ENCODE measurements at places on chromosomes 4 and X.

- no peak for DNase-seq
These were observed 229.9 kb upstream of the UGT8 start for GRCh38 chr4:114368751-114369150.

DNA sequence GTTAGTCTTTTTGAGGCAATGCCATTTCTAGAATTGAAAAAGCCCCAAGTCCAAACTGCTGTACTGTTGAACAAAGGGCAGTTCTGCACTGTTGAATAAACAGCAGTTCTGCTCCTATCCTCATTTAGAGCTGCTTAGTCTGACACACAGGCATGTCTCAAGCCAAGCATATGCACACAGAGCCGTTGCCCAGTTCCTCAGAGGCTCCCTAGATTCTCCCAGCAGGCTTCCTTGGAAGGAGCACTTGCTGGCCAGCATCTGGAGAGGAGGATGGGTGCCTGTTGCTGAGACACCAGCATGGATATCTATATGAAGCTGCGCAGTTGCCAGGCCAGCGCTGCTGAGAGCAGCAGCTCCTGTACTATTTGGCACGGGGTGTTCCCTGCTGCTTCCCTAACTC, 138.3 kb upstream of the USP38 start:
- DNase-seq = no peak

DNA sequence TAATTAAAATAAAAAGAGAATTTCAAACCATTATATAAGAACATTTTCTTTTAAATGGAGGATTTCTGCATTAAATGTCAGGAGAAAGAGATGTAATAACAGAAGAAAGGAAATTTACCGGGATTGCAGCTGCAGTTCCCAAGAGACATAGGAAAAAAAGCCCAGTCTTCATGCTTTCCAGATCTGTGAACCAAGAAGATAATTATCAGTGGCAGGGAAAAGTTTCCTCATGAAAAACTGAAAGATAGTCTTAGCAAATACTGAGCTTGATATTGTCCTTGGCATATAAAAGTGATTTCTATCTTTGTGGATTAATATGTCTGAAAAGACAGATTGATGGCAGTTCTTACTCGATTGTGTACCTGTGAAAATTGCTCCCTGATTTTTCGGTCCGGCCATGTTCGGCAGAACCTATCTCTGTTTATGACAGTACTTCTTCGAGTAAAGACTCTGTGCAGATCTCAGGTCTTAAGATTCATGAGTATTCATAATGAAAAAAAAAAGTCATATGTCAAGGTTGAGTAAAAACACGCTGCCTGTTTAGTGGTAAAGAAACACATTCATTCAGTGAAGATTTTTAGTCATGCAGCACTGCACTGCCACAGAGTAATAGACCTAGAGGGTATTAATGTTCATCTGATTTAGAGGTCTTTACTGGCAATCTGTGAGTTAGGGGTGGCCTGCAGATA, 29.6 kb downstream of the SPARCL1 start:
- no peak for DNase-seq

- DNase-seq = no peak
These were observed 1.9 kb downstream of the GASK1B start for GRCh38 chr4:158170691-158171561.

DNA sequence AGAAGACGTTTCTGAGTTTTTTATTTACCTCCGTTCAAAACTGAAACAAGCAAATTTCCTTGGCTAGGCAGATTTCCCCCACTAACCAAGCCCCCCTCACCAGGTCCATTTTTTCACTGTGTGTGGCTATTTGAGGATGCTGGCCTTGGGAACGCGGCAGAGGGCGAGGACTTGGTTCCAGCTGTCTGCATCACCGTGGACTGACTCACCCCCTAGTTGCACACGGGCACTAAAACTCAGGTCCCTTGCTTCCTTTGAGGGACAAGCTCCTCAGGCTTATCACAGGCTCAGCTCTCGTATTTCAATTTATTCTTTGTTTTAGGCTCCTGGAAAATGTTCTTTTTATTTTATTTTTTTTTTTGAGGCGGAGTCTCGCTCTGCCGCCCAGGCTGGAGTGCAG, 8.4 kb upstream of the MTNR1A start:
- DNase-seq = no peak

- DNase-seq = no peak
These were observed 252.4 kb upstream of the RPS6KA3 start for GRCh38 chrX:20519146-20519545.

- no peak for DNase-seq
These were observed 2313.1 kb upstream of the AGA start for GRCh38 chr4:179755322-179755721.

GRCh38 chrX:131577413-131577812, 33.5 kb downstream of the OR13H1 start:
- DNase-seq = no peak

DNA sequence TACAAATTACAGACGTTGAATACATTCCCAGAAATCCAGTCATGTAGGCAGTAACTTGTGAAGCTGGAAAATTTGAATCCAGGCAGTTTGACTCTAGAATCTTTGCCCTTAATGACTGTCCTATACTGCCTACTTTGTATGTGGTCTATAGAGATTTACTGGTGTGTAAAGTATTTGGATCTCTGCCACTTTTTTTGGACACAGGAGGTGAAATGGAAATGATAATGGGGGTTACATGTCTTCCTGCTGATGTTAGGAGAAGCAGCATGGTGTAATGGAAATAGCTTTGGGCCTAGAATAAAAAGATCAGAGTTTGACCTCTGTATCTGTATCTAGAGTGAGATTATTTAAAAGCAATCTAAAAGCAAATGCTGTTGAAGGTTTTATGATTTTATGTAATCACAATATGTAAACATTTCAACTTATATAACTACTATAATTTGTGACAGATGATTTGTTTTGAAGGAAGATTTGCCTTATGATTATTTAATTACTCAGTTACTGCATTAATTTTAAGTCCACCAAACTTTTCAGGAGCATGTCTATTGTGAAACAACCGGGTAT, 3.3 kb downstream of the COL4A5 start:
- no peak for DNase-seq

DNA sequence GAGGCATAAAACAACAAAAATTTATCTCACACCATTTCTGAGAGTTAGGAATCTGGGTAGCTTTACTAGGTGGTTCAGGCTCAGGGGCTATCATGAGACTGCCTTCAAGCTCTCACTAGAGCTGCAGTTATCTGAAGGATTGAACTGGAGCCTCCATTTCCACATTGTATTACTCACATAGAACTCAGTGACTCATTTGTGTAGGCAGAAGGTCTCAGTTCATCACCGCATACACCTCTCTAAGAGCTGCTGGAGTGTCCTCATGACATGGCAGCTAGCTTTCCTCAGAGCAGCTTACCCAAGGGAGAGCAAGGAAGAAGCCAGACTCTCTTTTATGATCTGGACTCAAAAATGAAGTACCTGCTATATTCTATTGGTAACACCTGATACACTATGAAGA, 389.2 kb downstream of the IQCM start:
- DNase-seq = no peak

GRCh38 chrX:18288716-18289115, 65.8 kb downstream of the SCML2 start:
- DNase-seq = no peak

DNA sequence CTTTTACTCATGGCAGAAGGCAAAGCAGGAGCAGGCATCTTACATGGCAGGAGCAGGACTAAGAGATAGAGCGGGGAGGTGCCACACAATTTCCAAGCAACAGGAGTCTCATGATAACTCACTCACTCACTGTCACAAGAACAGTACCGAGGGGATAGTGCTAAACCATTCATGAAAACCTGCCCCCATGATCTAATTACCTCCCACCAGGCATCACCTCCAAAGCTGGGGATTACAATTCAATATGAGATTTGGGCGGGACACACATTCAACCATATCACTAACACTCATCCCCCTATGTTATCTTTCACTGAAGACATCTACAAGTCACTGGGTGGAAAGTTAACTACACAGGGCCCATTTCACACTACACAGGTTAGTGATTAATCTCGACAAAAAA, 25.4 kb upstream of the GLRB start:
- no peak for DNase-seq

DNA sequence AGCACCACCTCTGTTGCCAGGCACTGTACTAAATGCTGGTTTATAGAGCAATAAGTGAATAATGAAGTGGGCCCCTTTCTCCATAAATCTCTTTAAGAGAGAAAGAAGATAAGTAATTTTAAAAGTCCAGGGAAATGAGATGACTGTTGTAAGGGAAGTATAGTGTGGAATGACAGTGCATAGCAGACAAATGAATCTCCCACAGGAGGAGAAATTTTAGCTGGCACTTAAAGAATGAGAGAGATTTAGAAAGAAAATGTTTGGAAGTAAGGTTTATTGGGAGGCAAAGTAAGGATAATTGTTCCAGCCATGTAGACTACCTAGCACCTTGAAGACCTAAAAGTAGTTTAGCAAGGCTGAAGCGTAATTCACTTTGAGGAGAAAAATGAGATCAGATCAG, 1081.1 kb upstream of the PABPC4L start:
- DNase-seq = no peak

- DNase-seq = no peak
These were observed 42.2 kb downstream of the GABRG1 start for GRCh38 chr4:46081674-46082073.

- DNase-seq = no peak
These were observed 1.9 kb downstream of the MYL5 start for GRCh38 chr4:675980-676870.

DNA sequence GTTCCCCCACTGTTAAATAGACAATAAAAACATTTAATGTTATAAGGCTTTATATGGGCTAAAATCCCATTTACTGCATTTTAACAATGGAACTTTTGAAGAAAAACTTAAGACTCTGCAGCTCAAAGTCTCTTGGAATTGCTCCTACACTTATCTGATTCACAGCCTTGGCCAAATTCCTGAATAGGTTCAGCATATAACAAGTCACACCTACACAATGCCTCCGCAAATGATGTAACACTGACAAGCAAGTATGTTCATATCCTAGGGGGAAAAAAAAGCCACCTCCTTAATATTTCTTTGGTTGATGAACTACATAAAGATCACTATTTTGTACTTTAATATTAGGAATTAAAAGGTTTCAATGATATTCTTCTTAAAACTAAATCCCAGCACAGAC, 34.5 kb downstream of the RPS6KA6 start:
- no peak for DNase-seq

GRCh38 chr4:87802858-87803257, 3.5 kb downstream of the IBSP start:
- no peak for DNase-seq

- no peak for DNase-seq
These were observed 133.8 kb upstream of the ANKRD50 start for GRCh38 chr4:124846306-124846705.

All from stimulated activated CD4-positive, alpha-beta T cell treated with anti-CD3 and anti-CD28 coated beads, Interleukin-1b, Interleukin-23, amount 100 ng/mL, for 1 hour (primary cell).